ENCODE measurements at places on chromosomes 16 and 17. TPM values are rescaled to one million over a fixed set of nuclear protein-coding genes. Genes with fewer than 3 reads are reported as not detected.
A peak's percentile ranks its signal among the peaks of the same experiment; 100 is the strongest.

DNA sequence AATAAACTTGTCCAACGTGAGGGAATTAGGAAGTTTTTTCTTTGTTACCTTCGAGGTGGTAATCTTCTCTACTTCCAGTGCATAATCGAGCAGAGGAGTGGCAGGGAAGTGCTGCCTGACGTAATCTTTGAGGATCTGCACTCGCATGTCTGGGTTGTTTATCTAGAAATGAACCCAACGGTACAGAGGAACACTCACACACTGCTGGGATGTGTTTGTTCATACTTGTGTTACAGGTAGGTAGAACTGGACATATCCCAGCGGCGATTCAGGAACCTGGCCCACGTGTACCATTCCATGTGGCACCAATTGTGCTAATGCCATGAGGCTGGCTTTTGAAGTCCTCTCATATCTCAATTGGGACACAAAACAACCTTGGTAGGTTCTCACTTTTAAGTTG lies 4.2 kb upstream of the KLHL11 start:
- DNase-seq, result peak; percentile 30

The ZNF319 gene
- polyA plus RNA-seq, result 5.2 TPM

DNA sequence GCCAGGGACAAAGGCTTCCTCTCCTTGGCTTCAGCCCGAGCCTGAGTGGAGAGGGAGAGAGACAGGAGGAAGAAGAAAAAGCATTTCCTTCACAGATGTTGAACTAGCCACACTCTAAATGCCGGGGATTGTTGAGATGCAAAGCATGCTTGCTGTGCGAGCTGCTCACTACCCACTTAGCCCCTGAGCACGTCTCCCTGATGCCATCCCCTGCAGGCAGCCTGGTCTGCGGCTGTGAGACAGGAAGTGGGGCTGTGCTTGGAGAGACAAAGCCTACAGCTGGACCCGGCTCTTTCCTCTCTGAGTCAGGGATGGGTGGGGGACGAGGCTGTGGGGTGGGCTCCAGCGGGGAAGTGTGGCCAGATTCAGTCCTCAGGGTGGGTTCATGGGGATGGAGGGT lies 13.7 kb downstream of the WNT9B start:
- DNase-seq, result no peak

DNA sequence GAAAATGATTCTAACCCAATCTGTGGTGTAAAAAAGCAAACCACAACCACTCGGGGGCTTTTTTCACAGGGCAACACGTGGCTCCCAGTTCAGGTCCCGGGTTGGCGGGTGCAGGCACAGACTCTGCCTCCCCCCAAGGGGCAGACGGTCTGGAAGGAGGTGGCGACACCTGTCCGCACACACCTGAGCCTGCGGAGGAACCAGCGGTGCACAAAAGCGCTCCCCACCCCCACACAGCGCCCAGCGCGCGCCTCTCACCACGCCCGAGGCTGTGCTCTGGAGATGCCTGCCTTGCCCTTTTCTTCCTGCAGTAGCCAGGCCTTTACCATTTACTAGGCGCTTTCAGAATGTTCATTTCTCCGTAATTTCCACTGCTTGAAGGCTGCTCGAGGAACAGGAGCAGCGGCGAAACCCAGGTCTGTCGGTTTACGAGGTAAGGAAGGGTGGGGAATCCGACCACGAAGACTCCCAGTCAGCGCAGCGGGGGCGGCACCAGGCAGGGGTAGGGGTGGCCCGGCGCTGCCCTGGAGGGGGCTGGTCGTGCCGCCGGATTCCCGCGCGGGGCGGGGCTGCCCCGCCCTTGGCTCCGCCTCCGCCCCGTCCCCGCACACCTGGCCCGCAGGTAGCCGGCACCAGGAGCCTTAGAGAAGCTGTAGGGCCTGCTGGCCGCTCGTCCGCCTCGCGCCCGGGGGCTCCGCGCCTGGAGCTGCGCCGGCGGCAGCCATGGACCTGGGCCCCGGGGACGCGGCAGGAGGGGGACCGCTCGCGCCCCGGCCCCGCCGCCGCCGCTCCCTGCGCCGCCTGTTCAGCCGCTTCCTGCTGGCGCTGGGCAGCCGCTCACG lies at the start of gene USP43:
TSS of gene USP43 (plus strand) at position 608 of the 842 bp plus-strand sequence. CDS start at position 724, 116 bp downstream.
- peak; percentile 81 for DNase-seq

DNA sequence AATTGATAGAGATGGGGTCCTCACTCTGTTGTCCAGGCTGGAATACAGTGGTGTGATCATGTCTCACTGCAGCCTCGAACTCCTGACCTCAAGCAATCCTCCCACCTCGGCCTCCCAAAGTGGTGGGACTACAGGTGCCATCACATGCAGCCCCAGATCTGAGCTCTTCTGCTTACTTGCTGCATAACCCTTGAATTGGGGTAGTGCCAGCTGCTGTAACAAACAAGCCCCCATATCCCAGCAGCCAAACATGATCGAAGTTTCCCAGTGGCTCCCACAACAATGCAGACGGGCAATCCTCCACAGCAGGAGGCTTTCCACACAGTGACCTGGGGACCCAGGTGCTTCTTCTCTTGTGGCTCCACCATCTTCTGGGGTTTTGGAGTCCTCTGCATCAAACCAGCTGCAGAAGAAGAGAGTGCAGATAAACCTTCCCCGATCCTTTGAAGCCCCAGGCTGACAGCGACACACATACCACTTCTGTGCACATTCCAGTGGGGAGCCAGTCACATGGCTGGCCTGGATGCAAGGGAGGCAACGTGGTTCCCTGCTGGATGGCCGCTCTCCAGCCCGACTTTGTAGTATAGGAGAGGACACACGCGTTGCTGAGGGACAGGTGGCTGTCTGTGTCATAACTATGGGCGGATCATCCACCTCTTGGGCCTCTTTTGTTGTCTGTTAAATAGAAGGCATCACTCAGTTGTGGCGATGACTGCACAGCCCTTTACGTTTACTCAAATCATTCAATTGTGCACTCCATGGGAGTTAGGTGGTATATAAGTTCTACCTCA lies 16.7 kb downstream of the SBK1 start:
- no peak for DNase-seq

The SULT1A1 gene
- polyA plus RNA-seq, result 5.5 TPM

GRCh38 chr16:27847030-27847550 lies 216.4 kb downstream of the GSG1L start:
- peak; percentile 37 for DNase-seq

Data from mammary epithelial cell (primary cell).